NCI-H146 (cell line): ENCODE measurements at places on chromosomes 3 and 15.

- no peak for DNase-seq
Observed at GRCh38 chr3:5011555-5012256, 32.5 kb downstream of the BHLHE40 start.

DNA sequence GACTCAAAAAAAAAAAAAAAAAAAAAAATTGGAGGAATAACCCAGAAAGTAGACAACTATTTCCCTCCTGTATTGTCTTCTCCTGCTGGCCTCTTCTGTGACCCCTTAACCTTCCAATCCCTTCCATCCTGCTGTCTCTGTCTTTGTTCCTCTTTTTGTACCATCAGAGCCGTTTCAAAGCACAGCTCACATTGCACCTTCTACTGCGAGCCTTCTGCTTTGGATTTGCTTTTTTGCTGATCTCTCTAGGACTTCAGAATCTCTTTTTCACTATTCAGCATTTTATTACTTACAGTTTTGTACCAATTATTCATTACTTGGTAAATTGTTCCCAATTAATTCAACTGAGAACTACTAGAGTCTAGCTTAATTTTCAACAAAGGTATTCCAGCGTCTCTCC is 284.0 kb upstream of the TBL1XR1 start:
- no peak for DNase-seq

GRCh38 chr3:134460965-134461364 is 24.8 kb downstream of the ANAPC13 start:
- DNase-seq = no peak

DNA sequence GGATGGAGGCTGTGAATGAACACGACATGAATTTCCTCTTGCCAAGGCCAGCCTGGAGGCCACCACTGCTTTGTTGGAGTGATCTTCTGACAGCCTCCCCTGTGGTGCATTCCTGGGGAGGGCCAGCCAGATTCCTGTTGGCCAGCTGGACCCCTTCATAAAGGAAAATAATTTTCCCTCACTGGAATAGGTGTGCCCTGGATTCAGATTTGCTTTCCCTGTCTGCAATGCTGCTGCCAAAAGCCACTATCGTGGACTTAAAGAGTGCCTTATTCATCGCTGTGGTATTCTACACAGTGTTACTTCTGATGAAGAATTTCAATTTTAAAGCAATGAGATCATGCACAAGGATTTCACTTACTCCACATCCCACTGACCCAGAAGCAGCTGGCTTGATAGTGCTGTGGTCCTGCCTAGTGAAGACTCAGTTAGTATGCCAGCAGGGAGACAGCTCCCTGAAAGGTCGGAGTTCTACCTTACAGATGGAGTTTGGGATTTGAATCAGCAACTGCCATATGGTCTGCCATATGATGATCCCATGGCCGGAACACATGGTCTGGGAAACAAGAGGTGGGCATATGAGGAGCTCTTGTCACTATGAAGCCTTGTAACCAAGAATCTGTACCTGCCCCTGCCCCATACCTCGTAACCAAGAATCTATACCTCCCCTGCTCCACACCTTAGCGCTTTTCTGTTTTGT is 145.2 kb downstream of the KLF13 start:
- DNase-seq = peak; percentile 62

- no peak for DNase-seq
Observed at GRCh38 chr3:71600646-71601288, 17.2 kb upstream of the FOXP1 start.
